ENCODE measurements at places on chromosomes 16 and 17. TPM values are rescaled to one million over a fixed set of nuclear protein-coding genes. Genes with fewer than 3 reads are reported as not detected.
A peak's percentile ranks its signal among the peaks of the same experiment; 100 is the strongest.

DNA sequence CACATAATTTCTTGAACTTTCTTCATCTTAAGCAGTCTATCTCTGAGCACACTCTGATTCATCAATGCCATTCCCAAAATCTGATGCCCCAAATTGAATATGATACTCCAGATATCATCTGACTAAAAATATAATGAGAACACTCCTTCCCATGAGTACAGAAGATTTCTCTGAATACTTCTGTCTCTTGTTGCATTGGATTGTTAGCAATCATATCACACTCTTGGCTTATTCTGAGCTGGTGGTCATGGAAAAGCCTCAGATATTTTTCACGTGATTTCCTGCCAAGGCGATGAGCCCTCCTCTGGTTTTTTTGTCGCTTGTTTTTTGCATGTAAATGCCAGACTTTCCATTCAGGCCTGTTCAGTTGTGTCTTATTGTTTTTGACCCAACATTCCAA lies 87.2 kb downstream of the NOG start:
- no peaks in the 10 kb centered on the region for H3K4me1 ChIP-seq
- DNase-seq: no peak
- H3K27me3 ChIP-seq: peaks cover 39% of the 10 kb centered on the region
- H3K4me3 ChIP-seq: no peak overlapping the region
- H3K27ac ChIP-seq: no peak overlapping the region

DNA sequence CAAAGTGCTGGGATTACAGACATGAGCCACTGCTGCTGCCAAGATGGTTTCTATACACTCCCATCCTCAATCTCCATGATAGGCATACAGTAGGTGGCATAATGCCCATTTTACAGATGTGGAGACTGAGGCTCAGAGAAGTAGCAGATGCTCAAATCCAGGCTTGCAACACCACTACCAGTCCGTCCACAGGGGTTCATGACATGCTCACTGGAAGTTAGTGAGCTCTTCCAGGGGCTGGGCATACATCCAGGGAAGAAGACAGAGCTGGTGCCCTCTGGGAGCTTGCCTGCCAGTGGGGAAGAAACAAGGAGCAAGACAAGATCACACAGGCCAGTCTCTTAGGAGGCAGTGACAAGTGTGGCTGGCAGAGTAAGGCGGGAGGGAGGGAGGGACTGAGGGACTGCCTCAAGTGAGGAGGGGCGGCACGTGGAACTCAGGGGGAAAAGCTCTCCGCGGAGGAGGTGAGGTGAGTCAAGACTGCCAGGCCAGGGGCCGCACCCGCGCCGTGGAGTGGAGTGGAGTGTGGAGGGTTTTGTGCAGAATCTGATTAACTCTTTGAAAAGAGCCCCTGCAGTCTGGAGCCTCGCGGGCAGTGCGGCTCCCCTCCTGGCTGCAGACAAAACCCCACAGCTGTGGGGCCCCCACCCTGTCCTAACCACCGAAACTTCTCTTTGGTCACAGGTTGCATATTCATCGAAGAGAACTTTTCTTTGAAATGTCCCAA lies 27.9 kb downstream of the SREBF1 start:
- peaks cover 46% of the 10 kb centered on the region for H3K36me3 ChIP-seq

DNA sequence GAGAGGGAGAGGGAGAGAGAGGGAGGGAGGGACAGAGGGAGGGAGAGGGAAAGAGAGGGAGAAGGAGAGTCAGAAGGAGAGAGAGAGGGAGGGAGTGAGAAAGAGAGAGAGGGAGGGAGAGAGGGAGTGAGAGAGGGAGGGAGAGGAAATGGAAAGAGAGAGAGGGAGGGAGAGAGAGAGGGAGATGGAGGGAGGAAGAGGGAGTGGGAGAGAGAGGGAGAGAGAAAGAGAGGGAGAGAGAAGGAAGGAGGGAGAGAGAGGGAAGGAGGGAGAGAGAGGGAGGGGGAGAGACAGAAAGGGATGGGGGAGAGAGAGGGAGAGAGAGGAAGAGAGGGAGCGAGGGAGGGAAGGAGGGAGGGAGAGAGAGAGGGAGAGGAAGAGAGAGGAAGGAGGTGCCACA lies 72.8 kb downstream of the AXIN2 start:
- no peak for DNase-seq
- H3K36me3 ChIP-seq: no peaks in the 10 kb centered on the region
- H3K27me3 ChIP-seq: no peaks in the 10 kb centered on the region
- peaks cover 2% of the 10 kb centered on the region for H3K4me1 ChIP-seq
- no peak overlapping the region for H3K4me3 ChIP-seq

GRCh38 chr17:9256751-9257629 lies 235.7 kb downstream of the NTN1 start:
- H3K4me3 ChIP-seq: no peak overlapping the region
- no peak for DNase-seq
- H3K4me1 ChIP-seq: peaks cover 22% of the 10 kb centered on the region
- no peak overlapping the region for H3K27ac ChIP-seq

The KRTAP4-4 gene
- not detected for total RNA-seq

DNA sequence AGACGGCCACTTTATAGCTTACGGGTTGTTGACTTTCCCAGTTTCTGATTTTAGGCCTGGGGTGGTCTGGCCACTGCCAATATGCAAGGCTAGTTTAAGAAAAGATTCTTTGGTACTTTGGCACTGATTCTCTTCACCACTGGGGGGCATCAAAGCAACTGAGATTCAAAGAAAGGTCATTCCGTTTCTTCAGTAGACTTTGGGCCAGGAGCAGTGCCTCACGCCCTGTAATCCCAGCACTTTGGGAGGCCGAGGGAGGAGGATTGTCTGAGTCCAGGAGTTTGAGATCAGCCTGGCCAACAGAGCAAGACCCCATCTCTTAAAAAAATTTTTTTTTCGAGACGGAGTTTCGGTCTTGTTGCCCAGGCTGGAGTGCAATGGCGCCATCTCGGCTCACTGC lies 53.0 kb downstream of the RPA1 start:
- H3K4me1 ChIP-seq: no peaks in the 10 kb centered on the region
- DNase-seq: peak; percentile 82
- H3K27me3 ChIP-seq: no peaks in the 10 kb centered on the region

The PHOSPHO1 gene
- 1.3 TPM for total RNA-seq

GRCh38 chr17:1759529-1759928 lies 2.3 kb upstream of the SERPINF1 start:
- no peak overlapping the region for H3K27ac ChIP-seq
- H3K36me3 ChIP-seq: no peaks in the 10 kb centered on the region
- no peak for DNase-seq

DNA sequence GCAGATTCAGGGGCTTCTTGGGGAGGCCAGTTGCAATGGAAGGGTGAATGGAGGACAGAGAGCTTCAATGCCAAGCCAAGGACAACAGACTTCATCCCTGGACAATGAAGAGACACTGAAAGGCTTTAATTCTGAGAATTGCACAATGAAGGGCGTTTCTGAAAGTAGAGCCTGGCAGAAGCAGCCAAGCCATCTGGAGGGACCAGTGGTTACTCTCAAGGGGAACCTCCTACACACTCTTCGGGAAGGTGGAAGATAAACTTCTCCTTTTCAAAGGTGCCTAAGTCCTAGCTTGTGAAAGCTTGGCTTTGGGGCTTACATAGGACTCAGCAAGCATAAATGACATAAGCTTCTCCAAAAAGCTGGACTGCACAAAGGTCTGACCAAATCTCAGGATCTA lies 6.2 kb upstream of the CES1 start:
- no peak overlapping the region for H3K4me3 ChIP-seq
- no peaks in the 10 kb centered on the region for H3K36me3 ChIP-seq
- no peak overlapping the region for H3K27ac ChIP-seq
- no peaks in the 10 kb centered on the region for H3K27me3 ChIP-seq
- no peak for DNase-seq
- no peaks in the 10 kb centered on the region for H3K4me1 ChIP-seq

DNA sequence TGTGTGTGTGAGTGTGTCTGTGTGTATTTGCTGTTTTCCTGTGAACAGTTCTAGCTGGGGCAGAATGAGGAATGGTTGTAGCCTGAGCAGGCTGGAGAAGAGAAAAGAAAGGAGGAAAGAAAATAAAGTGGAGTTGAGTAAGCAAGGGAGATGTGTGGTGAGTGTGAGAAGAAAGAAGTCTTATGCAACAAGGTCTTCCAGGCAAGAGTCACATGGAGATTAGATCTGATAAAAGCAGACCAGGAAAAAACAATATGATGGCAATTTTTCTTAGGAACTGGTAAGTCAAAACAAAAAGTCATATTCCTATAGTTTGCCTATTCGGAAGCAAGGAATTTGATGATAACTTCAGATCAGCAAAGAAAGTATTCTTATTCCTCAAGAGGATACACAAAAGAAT lies 125.0 kb downstream of the HS3ST3A1 start:
- no peaks in the 10 kb centered on the region for H3K36me3 ChIP-seq
- H3K27ac ChIP-seq: no peak overlapping the region
- no peak for DNase-seq

The ORC6 gene
- 128 TPM for total RNA-seq

GRCh38 chr17:73815474-73815873 lies 171.2 kb upstream of the SDK2 start:
- H3K4me3 ChIP-seq: no peak overlapping the region
- DNase-seq: peak; percentile 68
- H3K4me1 ChIP-seq: no peaks in the 10 kb centered on the region
- no peaks in the 10 kb centered on the region for H3K36me3 ChIP-seq
